ENCODE measurements at places on chromosomes 2 and 18.

DNA sequence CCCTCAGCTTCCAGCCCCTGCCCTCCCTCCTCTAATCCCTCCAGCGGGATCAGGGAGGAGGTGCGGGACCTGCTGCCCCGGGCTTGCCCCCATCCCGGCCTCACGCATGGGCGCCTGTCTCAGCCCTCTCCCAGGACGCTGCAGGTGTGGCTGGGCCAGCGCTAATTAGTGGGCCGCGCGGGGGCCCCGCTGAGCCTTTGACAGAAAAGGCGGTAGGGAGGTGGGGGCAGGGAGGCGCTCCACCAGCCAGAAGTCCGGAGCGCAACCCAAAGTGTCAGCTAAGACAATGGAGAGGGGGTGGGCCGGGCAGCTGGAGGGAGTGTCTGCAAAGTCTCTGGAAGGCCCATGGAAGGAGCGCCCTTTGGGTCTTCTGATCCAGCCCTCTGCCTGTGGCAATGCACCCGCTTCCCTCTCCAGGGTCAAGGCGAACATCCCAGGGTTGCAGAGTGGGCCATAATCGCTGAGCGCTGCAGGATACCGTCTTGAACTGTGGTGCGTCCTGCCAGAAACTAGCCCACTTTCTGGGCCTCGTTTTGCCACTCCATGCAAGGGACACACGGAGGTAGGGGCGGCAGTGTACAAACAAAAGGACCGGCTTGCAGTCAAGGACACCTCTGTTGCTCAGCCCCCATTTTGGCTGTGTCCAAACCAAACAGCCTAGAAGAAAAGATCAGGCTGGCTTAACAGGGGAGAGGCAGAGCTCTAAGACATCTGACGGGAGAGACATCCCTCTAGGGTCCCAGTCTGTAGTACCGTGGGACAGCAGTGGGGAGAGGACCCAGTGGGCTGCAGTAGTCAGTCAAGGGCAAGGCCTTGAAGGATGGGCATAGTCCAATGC is 3.5 kb downstream of the ATP6V1B1 start:
- no peak for DNase-seq
- peaks cover 21% of the 10 kb centered on the region for H3K27me3 ChIP-seq
- no peak overlapping the region for H3K4me3 ChIP-seq
- no peak overlapping the region for H3K27ac ChIP-seq
- no peaks in the 10 kb centered on the region for H3K4me1 ChIP-seq

- no peaks in the 10 kb centered on the region for H3K36me3 ChIP-seq
- H3K27me3 ChIP-seq = peaks cover 45% of the 10 kb centered on the region
- H3K4me1 ChIP-seq = peaks cover 11% of the 10 kb centered on the region
- no peak overlapping the region for H3K27ac ChIP-seq
- no peak for DNase-seq
- no peak overlapping the region for H3K4me3 ChIP-seq
Observed at GRCh38 chr2:86332654-86333053, 4.8 kb downstream of the REEP1 start.

- H3K27me3 ChIP-seq = no peaks in the 10 kb centered on the region
- H3K4me1 ChIP-seq = no peaks in the 10 kb centered on the region
- H3K4me3 ChIP-seq = no peak overlapping the region
Observed at GRCh38 chr2:168033966-168034365, 213.4 kb downstream of the STK39 start.

- no peak overlapping the region for H3K27ac ChIP-seq
- peaks cover 6% of the 10 kb centered on the region for H3K27me3 ChIP-seq
- H3K4me1 ChIP-seq = no peaks in the 10 kb centered on the region
- H3K4me3 ChIP-seq = no peak overlapping the region
- H3K36me3 ChIP-seq = no peaks in the 10 kb centered on the region
Observed at GRCh38 chr2:225670111-225670974, 270.8 kb downstream of the NYAP2 start.

DNA sequence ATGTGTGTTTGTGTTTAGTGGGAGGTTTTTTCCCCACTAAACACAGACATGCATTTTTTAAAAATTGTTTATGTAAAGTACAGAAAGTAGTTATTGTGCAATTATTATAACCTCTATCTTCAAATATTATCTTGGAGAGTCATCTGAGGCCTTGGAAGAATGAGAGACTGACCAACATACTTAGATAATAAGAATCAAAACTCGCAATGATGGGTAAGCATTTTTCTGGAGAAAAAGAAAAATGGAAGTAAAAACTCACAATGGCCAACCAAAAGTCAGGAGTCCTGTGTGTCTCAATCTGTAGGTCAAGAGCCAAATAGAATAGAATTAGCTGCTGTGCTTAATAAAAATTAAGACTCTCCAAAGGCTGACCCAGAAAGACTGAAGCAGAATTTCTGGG is 43.0 kb downstream of the MEMO1 start:
- H3K27ac ChIP-seq = no peak overlapping the region
- no peak overlapping the region for H3K4me3 ChIP-seq
- H3K4me1 ChIP-seq = peaks cover 14% of the 10 kb centered on the region
- DNase-seq = no peak
- H3K27me3 ChIP-seq = no peaks in the 10 kb centered on the region

GRCh38 chr2:56410140-56410539 is 226.3 kb downstream of the CCDC85A start:
- H3K27ac ChIP-seq = no peak overlapping the region
- DNase-seq = no peak
- no peaks in the 10 kb centered on the region for H3K36me3 ChIP-seq
- H3K27me3 ChIP-seq = no peaks in the 10 kb centered on the region
- no peak overlapping the region for H3K4me3 ChIP-seq

- H3K4me1 ChIP-seq = no peaks in the 10 kb centered on the region
- DNase-seq = no peak
- no peak overlapping the region for H3K4me3 ChIP-seq
Observed at GRCh38 chr2:21326152-21326551, 202.4 kb downstream of the TDRD15 start.
